HuH-7 (cell line): ENCODE measurements at places on chromosomes 2 and 18.

DNA sequence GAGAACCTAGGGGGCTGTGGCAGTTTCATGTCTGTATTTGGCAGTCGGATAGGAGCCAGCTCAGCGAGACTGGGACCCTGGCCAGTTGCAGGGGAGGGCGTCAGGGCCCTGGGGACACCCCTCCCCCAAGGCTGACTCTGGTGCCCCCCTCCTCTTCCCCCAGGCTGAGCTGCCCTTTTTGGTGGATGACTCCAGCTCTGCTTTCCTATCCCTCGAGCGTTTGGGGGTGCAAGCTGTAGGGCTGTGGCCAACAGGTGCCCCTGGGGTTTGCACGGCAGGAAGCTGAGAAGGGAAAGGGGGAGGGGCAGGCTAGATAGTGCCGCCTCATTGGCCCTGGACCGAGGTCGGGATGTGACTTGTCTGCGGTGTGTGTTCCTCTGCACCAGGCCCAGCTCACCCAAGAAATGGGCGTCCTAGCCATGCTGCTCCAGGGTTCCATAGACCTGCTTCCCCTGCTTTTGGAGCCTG, 26.4 kb downstream of the SPEG start:
- no peak for DNase-seq

DNA sequence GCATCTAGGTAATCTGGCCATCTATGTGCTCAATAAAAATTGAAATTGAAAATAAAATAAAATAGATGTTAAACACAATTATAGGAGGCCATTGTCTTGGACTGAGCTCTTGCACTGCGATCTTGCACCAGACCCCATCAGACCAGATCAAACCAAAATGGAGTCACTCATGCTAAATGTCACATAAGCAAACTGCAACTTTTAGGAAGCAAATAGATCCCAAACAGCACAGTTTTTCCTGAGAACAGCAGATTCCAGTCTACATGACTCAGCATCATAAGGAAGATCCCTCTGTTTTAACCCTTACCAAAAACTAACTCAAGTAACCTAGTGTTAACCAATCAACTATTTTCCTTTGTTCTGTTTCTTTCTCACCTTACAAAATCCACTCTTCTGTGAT, 57.7 kb upstream of the LRP1B start:
- no peak for DNase-seq

DNA sequence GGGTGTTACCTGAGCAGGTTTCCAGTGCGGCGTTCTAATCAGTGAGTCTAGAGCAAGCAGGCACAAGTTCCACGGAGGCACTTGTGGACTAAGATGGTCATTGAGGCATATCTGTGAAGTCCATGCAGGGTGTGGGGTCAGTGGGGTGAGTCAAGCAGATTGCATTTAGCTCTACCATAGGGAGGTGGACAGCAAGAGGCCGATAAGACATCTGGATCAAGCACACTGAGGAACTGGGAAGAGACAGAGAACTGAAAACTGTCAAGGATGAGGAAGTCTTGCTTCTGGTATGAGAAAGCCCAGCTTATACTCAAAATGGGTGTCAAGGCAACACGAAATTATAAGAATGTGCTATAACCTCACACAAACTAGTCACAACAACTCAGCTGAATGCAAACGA, 61.2 kb upstream of the SLC39A10 start:
- no peak for DNase-seq

- no peak for DNase-seq
Observed at GRCh38 chr18:58303363-58303762, 259.3 kb downstream of the NEDD4L start.

GRCh38 chr2:170530803-170531564, 184.2 kb upstream of the SP5 start:
- DNase-seq = no peak

- no peak for DNase-seq
Observed at GRCh38 chr2:60440079-60440766, 113.2 kb downstream of the BCL11A start.

DNA sequence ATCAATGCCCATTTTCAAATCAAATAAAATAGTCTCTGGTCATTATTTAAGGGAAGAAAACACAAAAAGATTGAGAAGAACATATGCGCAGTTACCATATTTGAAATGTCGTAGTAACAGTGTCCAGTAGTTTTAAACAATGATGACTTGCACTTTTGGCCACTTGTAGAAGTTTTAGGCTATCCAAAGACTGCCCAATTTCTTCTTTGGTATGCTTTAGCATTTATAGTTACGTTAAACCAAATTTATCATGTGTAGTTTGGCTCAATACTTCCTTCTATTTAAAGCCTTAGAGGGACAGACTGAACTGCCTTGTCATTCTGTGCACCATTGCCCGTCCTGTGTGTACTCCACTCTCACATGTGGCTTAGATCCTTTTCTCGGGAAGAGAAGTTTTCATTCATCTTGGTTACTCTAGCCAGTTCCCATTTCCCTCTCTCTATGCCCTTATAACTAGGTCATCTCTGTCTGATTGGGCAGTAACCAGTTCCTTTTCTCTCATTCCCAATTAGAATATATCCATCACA, 84.8 kb upstream of the TTN start:
- DNase-seq = no peak

DNA sequence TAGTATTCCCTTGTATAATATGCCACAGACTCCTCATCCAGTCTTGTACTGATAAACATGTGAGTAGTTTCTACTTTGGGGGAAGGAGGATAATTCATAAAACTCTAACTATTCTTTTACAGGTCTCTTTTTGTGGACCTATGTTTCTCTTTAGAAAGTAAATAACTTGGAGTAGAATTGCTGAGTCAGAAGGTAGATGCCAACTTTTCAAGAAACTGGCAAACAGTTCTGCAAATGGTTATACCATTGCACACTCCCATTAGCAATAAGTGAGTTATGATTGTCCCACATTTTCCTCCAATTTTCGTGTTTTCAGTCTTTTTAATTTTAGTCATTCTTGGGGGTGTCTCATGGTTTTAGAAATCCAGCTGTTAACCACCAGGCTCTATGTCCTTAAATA, 477.2 kb upstream of the LRRTM4 start:
- DNase-seq = no peak

DNA sequence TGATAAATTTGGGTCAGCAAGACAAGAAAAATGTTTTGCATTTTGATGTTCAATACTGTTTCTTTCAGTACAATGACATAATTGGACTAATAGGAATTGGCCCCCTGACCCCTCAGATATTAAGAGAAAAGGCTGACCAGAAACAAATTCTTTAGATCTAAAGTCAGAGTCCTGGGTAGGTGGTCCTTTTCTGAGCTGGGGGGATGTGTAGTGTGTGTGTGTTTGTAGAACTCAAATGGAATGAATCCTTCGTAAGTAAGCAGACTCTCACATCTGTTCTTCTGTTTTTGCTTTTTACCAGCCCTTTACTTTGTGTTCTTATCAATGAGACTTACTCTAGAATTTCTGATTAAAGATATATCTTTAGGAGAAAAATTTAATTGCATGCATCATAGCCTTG, 327.7 kb downstream of the TGIF1 start:
- DNase-seq = no peak

DNA sequence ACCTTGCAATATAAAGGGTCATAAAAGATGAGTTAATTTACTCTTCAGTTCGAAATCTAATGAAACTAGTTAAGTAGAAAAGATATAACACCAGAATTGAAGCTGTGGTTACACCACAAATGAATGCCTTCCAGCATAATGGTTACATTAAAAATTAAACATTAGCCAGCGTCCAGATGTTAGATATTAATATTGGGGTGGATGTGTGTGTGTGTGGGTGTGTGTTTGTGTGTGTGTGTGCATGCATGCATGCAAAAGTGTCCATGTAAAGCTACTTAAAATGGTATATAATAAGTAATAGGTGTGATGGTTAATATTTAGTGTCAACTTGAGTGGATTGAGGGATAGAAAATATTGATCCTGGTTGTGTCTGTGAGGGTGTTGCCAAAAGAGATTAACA, 170.4 kb upstream of the FN1 start:
- DNase-seq = no peak

DNA sequence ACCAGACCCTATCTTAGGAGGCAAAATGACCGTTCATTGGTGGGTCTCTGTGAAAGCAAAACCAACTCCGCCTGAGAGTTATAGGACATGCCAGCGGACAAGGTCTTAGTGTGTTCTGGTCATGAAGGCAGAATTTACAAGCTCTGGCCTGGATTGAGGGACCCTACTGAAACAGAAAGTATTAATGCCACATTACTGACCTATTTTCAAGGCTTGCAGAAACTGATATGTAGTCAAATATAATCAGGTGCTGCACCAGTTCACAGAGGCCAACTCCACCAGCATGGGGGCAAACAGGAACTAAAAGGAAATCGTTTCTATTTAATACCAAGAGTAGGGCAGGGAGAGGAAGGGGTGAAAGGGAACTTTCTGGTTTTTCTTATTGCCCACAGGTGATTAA, 19.7 kb downstream of the TYMS start:
- no peak for DNase-seq

DNA sequence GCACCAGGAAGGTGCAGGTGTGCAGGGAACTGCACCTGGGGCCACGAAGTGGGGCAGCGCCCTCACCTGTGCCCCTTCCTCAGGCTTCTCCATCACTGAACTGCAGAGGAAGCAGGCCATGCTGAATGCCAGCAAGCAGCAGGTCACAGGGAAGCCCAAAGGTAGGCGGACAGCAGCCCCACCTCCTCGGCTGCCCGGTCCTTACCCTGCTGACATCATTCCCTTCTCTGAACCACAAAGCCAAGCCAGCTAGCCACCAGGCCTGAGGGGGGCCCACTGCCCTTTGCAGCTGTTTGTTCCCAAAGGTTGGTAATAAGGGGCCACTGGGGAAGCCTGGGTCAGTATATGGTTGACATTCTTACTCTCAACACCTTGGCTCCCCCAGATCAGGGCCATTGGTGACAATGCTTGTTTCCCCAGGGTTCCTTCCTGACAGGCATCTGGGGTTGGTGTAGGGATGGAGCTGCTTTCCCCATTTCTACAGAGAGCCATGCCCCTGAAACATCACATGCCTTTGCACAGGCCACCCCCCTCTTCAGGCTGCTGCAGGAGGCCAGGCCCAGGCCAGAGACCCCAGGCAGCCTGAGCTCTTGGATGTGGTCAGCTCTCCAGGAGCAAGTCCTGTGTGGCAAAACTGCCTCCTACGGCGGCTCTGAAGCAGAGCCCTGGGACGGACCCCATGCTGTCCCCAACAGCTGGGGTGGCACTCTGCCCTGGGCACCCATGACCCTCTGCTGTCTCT, 47.8 kb downstream of the FAM168B start:
- no peak for DNase-seq

- DNase-seq = no peak
Observed at GRCh38 chr2:149625671-149626070, 38.1 kb upstream of the MMADHC start.

GRCh38 chr2:103780088-103780702, 1018.4 kb downstream of the TMEM182 start:
- no peak for DNase-seq

- DNase-seq = no peak
Observed at GRCh38 chr18:70416496-70416895, 127.7 kb downstream of the SOCS6 start.

DNA sequence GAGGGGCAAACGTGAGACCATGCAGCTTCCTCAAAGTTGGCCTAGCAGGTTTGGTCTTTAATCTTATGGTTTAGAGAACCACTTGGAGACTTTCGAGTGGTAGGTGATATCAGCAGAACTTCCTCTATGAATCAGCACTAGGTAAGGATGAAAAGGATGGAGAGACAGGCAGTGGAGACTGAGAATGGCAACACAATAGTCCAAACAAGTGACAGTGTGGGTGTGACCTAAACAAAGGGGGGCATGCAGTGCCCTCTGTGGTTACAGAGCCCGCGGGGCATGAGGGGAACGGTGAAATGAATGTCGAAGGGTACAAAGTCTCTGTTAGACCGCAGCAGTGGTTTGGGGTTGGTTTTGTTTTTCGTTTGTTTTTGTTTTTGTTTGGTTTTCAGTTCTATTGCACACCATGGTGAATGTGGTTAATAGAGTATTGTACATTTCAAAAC, 143.9 kb downstream of the L3MBTL4 start:
- no peak for DNase-seq

DNA sequence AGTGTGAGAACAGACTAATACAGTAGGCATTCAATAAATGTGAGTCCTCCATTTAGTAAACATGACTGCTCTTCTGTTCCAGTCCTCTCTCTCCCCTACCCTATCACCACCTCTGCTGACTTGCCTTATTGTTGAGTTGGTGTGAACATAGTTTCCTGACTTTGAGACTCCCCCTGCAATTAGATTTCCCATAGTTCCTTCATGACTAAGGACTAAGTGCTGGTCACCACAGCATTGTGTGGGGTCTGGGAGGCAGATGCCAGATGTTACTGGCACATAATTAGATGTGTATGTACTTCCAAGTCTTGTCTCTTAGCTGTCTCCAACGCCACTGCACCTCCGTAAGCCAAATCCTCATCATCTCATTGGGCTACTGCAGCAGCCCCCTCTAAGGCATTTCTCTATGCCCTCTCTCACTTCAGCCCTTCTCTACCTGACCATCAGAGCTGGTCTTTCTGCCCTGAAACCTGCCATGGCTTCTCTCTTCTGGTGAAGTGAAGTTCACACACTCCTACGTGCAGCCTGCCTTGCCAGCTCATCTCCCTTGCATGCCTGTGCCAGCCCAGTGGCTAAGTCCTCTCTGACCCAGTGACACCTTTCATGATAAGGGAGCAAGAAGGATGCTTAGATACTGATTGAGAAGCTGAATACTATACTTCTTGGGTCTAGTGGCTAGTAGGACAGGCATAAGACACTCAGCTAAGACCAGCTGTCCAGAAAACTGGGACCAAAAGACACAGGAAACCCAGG, 81.6 kb upstream of the ALPP start:
- DNase-seq = no peak

DNA sequence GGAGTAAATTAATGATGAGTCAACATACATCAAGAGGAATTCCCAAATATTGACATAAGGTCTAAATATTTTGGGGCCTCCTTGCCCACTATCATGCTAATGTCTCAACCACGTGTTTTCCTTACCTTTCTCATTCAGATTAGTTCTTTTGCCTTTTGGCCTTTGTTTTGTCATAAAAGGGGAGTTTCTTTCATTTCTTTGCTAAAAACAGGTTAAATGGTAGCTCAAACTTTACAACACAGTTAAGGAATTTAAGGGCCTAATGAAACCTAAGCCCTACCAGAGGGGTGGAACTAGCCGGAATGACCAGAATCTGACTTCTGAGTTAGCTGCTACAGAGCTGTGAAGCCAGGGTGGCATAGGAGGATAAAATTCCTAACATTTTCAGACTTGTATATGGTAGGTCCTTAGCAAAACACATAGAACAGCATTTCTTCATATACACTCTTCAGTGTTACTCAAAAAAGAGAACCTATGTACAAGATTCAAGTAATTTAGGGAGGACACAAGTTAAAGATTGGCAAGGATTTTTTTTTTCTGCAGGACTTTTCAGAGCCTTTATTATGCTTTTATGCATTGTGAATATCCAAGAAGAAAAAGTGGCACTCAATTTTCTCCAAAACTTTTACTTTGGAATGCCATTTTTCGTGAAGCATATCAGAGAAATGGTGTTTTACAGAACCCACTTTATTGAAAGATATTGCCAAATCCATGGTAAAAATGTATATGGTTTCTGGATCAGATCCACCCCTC, 633.1 kb downstream of the ARHGAP15 start:
- no peak for DNase-seq
